ENCODE measurements at places on chromosomes 5 and 9.

GRCh38 chr9:110785166-110785565 is 116.6 kb downstream of the MUSK start:
- no peak for DNase-seq

- DNase-seq = no peak
These were observed 12.1 kb upstream of the C5orf63 start for GRCh38 chr5:127085371-127085770.

- no peak for DNase-seq
These were observed 27.7 kb downstream of the YIPF5 start for GRCh38 chr5:144142824-144143162.

GRCh38 chr9:107999890-108000289 is 510.3 kb upstream of the KLF4 start:
- no peak for DNase-seq

DNA sequence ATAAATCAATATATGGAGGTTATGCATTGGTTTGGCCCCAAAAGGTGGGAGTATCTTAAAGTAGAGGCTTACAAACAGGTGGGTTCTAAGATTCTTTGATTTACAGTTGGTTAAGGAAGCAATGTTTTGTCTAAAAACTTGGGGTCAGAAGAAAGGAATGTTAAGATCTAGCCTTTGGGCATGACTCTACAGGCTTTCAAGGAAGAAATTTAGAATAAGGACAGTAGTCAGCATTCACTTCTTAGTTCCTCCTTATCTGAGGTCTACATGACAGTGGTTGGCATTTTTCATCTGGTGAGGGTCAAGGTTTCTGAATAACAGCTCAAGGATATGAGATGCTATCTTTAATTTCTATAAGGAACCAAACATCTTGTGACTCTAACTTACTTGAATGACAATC is 122.8 kb downstream of the CAMK4 start:
- DNase-seq = no peak

- no peak for DNase-seq
These were observed 560.1 kb downstream of the PDE4D start for GRCh38 chr5:59333416-59333815.

DNA sequence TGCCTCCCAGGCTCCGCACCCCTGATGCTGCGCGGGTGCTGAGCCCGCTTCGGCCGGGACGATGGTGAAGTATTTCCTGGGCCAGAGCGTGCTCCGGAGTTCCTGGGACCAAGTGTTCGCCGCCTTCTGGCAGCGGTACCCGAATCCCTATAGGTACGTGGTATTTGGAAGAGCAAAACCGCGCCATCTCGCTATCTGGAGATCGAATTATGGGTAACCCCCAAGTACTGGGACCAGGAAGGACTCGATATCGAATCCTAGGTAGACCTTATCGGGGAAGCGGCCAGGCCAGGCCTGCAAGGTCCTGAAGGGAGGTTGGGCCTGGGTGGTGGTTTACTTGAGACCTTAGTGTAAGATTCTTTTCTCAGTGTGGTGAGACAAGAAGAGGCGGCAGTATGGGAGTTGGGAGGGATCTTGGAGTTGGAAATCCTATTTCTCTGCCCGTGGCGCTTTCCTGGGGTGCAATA is 359 bp downstream of the PRELID1 start:
- no peak for DNase-seq

DNA sequence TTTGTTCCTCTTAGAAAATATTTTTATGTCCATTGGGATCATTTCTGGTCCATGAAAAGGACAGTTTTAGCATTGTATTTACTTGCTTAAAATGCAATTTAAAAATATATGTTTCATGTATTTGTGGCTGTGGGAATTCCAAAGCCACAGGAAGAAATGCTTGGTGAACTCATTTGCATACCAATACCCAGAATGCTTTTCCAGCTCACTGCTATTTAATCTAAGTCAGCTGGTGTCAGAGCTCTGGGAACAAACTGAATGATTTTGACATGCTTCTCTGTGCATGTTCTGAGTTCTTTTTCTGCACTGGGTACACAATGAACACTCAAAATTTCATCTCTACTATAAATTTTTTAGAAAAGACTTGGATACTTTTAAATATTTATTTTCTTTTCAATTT is 482.8 kb upstream of the ARRDC3 start:
- no peak for DNase-seq
